Breast epithelium (tissue), 4 donors: ENCODE measurements at places on chromosomes 16 and 17. TPM values are rescaled to one million over a fixed set of nuclear protein-coding genes. Genes with fewer than 3 reads are reported as not detected.
A peak's percentile ranks its signal among the peaks of the same experiment; 100 is the strongest.

GRCh38 chr16:70592106-70592571 lies 54.2 kb upstream of the IL34 start:
- no peaks in the 10 kb centered on the region for H3K27me3 ChIP-seq
- no peak overlapping the region for H3K4me3 ChIP-seq
- H3K27ac ChIP-seq = peak overlapping the region; percentile 93
- no peaks in the 10 kb centered on the region for H3K36me3 ChIP-seq

GRCh38 chr17:10069301-10069700 lies 129.1 kb downstream of the GAS7 start:
- H3K4me1 ChIP-seq = no peaks in the 10 kb centered on the region
- no peak for DNase-seq
- no peak overlapping the region for H3K4me3 ChIP-seq
- H3K27me3 ChIP-seq = no peaks in the 10 kb centered on the region
- no peaks in the 10 kb centered on the region for H3K36me3 ChIP-seq

- H3K27ac ChIP-seq = peak overlapping the region; percentile 99
- H3K36me3 ChIP-seq = no peaks in the 10 kb centered on the region
- peaks cover 6% of the 10 kb centered on the region for H3K4me1 ChIP-seq
- no peak for DNase-seq
- H3K4me3 ChIP-seq = no peak overlapping the region
Measured at GRCh38 chr17:40108970-40109824, 8.8 kb upstream of the NR1D1 start.

- no peak for DNase-seq
- no peaks in the 10 kb centered on the region for H3K27me3 ChIP-seq
- H3K4me1 ChIP-seq = no peaks in the 10 kb centered on the region
- H3K36me3 ChIP-seq = no peaks in the 10 kb centered on the region
Measured at GRCh38 chr16:12348733-12349704, 372.5 kb downstream of the SNX29 start.

Gene LRRC75A
- total RNA-seq = 1.5 TPM

Gene CLDN7
- total RNA-seq = 95.9 TPM

- DNase-seq = peak; percentile 56
- H3K4me1 ChIP-seq = no peaks in the 10 kb centered on the region
- H3K4me3 ChIP-seq = no peak overlapping the region
- H3K36me3 ChIP-seq = no peaks in the 10 kb centered on the region
Measured at GRCh38 chr16:12262454-12263180, 286.1 kb downstream of the SNX29 start.

- no peaks in the 10 kb centered on the region for H3K36me3 ChIP-seq
- no peak overlapping the region for H3K27ac ChIP-seq
- no peak overlapping the region for H3K4me3 ChIP-seq
Measured at GRCh38 chr17:73429440-73430164, 117.8 kb upstream of the CDC42EP4 start.

Gene ENPP7
- total RNA-seq = not detected

GRCh38 chr17:57601143-57601735 lies 143.9 kb downstream of the CCDC182 start:
- no peak overlapping the region for H3K4me3 ChIP-seq
- no peak for DNase-seq
- no peaks in the 10 kb centered on the region for H3K27me3 ChIP-seq
- H3K36me3 ChIP-seq = no peaks in the 10 kb centered on the region
- peaks cover 3% of the 10 kb centered on the region for H3K4me1 ChIP-seq
- H3K27ac ChIP-seq = no peak overlapping the region

DNA sequence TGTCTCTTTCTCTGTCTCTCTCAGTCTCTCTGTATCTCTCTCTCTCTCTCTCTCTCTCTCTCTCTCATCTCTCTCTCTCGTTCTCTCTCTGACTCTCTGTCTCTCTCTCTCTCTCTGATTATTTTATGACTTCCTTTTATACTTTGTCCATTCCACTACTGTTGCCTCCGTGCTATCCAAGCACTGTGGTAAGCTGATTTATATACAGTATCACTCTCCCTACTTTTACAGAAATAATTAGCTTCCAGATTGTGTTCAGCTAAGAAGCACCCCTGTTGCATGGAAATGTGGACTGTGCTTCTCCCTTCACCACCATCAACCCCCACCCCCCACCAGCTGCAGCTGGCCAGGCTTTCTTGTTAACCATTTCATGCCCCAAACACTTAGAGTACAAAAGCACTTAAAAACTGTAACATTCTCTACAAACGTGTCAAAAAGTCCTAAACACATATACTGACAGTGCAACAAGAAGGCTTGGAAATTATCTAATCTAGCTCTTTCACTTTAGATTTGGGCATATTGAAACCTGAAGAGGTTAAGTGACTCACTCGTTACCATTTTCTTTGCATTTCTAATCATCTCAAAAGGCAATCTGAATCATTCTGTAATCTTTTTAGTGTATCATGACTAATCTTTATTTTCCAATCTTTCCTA lies 11.6 kb upstream of the TMEM100 start:
- H3K4me3 ChIP-seq = no peak overlapping the region
- no peak overlapping the region for H3K27ac ChIP-seq
- no peaks in the 10 kb centered on the region for H3K4me1 ChIP-seq
- no peaks in the 10 kb centered on the region for H3K27me3 ChIP-seq
- no peaks in the 10 kb centered on the region for H3K36me3 ChIP-seq
- DNase-seq = no peak
